Mesenteric fat pad (tissue), 1 donor: ENCODE measurements at places on chromosomes 1 and 21. TPM values are rescaled to one million over a fixed set of nuclear protein-coding genes. Genes with fewer than 3 reads are reported as not detected.

TDRD5 gene
- total RNA-seq: 0.35 TPM

TACSTD2 gene
- 1.7 TPM for total RNA-seq

TGFB2 gene
- total RNA-seq: 1.6 TPM

DNA sequence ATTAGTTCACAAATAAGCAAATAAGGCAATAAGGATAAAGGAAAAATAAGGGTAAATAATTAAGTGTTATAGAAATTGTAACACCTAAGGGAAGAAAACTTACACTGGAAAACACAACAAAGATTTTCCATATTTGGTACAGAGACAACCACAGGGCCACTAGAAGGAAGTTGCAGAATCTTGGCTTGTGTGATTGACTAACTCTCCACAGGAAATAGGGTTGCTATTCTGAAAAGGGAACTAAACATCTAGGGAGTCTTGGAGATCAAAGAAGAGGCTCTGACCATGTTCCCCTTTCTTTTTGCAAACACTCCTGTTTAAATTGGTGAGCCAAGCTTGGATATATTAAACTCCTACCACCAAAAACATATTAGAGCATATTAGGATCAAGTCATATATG is 59.1 kb downstream of the APCS start:
- DNase-seq: no peak

APOBEC4 gene
- not detected for total RNA-seq

TFAP2E gene
- 1.2 TPM for total RNA-seq

DNA sequence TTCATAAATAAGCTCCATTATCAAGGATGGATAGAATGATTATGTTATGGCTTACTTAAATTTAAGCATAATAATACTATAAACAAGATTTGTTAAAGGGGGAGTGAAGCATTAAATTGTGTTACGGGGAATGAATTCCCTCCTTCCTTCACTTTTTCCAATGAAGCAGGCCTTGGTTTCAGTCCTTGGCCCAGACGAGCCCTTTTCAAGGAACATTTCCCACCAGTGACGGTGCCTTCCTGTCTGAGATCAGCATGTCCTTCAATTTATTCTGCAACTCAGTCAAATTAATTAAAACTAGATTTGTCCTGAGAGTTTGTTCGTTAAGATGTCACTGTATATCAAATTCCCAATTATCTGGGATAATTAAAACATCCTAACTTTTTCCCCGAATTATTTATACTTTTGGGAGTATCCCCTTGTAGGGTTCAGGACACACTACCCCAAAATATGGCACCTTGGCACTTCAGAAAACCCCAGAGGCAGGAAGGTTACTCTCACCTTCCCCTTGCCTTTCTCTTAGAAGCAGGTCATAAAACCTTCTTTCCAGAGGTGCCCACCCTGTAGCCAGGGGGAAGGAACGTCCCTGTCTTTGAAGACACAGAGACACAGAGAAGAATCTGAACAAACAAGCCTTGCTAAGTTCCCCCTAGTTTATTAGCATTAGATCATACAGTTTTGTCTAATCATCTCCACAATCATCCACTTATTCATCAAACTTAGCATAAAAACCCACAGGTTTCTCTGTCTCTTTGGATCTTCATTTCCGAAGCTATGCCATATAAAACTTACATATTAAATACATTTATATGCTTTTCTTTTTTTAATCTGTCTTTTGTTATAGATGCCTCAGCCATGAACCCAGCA is 86.2 kb upstream of the ARHGAP29 start:
- no peak for DNase-seq

DNA sequence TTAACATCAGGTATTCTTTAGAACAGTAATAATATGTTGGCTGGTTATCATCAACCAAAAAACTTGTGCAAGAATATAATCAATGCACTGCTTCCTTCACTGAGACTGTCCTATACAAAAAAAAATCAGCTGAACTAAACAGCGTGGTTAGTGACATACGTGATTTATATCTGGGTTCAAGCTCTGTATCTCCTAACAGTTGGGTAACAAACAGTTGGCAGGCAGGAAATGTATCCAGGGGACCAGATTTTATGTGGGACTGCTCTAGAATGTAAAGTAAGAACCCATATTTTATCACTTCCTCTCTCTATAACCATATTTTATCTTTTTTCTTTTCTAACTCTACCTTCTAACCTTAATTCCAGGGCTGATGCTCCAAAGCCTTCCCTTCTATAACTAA is 8.0 kb downstream of the ACBD6 start:
- DNase-seq: no peak

- no peak for DNase-seq
Measured at GRCh38 chr1:73832276-73833181, 365.4 kb downstream of the LRRIQ3 start.

DNA sequence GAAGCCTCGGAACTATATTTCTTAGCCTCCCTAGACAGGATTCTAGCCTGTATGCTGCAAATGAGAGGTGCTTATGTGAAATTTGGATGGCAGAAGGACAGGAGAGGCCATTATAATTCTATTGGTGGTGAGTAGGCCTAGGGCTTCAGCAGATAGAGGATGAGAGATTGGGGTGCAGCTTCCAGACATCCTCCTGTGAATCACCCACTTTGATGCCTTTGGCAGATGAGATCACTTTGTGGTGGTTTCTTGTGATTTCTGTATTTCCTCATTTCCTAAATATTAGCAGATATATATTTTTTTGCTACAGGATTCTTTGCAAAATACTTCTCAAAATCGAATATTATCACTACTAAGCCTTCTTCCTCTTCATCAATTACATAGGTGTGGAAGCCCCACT is 37.3 kb downstream of the MFSD2A start:
- no peak for DNase-seq

DNA sequence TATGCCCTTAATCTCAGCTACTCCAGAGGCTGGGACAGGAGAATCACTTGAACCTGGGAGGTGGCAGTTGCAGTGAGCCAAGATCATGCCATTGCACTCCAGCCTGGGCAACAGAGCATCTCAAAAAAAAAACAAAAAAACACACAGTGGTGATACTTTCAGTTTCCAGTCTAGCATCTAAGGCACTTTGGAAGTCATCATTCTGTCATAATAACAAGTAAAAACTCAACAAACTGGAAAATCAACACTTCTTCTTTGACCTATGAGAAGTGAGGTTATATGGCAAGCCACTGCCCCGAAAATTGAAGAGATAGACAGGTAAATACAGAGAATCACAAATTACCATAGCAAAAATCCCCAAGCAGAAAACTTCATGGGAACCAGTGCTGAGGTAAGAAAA is 51.9 kb downstream of the IL12RB2 start:
- no peak for DNase-seq

- no peak for DNase-seq
Measured at GRCh38 chr1:214010197-214010573, 22.4 kb downstream of the PROX1 start.

GRCh38 chr1:48761411-48761810 is 15.3 kb downstream of the BEND5 start:
- DNase-seq: no peak

GRCh38 chr1:198234520-198235251 is 77.9 kb downstream of the NEK7 start:
- DNase-seq: no peak

GRCh38 chr21:39650801-39651200 is 38.1 kb downstream of the B3GALT5 start:
- DNase-seq: no peak

DNA sequence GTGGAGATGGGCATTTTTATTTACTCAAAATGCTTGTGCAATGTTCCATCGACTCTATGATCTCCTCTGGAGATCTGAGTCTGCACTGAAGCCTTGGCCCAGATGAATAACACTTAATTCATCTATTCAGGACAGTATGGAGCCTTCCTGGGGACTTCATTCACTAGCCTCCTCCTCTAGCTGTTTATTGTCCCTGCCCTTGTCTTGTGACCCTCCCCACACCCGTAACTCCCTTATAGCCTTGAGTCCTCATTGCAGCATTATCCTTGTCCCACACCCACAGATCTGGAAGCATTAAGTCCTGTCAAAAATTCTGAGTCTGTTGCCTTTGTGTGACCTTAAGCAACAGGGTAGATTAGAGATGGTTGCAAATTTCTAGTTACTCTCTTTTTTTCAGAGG is 138.3 kb upstream of the LMO4 start:
- no peak for DNase-seq

KCNE1 gene
- total RNA-seq: 7.3 TPM

DNA sequence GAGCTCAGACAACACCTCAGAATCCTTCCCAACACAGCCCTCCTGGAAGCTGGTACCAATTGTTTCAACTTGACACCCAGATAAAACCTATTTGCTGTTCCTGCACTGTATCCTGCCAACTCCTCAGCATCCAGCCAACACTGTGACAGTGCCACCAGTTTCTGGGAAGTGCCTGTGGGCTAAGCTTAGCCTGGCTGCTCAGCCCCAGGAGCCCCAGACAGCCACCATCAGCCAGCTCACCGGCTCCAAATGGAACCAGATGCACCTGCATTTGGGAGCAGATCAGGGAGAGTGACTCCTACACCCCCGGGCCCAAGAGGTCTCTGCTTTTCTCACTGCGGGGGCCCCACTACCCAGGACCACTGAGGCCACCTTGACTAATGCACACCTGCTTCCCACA is 24.9 kb downstream of the KCNN3 start:
- DNase-seq: no peak

SYPL2 gene
- total RNA-seq: 7.3 TPM
